Renal pelvis (tissue), 12 donors: ENCODE measurements at places on chromosomes 3 and 15. TPM values are rescaled to one million over a fixed set of nuclear protein-coding genes. Genes with fewer than 3 reads are reported as not detected.

- no peak for DNase-seq
These were observed 4.5 kb upstream of the TLNRD1 start for GRCh38 chr15:80996247-80996646.

DNA sequence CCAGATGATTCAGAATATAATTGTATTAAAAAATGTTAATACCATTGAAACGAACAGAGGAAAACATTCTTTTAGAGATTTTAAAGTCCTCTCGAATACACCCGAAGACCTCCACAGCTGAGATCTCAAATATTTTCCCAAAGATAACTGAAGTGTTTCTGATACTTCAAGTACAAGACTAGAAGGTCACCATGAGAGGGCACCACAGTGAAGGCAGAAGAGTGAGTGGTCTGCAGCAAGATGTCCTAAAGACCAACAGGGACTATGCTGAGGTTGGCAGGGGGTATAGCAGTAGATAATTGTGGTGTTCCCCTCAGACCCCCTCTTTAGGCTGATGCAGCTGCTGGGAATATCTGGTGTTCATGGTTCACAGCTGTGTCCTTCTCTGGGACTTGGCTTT, 156.5 kb downstream of the PDCD6IP start:
- no peak for DNase-seq

The CCDC50 gene
- polyA plus RNA-seq, result 59.5 TPM

- no peak for DNase-seq
These were observed 315.1 kb upstream of the TBC1D5 start for GRCh38 chr3:18057471-18058091.

DNA sequence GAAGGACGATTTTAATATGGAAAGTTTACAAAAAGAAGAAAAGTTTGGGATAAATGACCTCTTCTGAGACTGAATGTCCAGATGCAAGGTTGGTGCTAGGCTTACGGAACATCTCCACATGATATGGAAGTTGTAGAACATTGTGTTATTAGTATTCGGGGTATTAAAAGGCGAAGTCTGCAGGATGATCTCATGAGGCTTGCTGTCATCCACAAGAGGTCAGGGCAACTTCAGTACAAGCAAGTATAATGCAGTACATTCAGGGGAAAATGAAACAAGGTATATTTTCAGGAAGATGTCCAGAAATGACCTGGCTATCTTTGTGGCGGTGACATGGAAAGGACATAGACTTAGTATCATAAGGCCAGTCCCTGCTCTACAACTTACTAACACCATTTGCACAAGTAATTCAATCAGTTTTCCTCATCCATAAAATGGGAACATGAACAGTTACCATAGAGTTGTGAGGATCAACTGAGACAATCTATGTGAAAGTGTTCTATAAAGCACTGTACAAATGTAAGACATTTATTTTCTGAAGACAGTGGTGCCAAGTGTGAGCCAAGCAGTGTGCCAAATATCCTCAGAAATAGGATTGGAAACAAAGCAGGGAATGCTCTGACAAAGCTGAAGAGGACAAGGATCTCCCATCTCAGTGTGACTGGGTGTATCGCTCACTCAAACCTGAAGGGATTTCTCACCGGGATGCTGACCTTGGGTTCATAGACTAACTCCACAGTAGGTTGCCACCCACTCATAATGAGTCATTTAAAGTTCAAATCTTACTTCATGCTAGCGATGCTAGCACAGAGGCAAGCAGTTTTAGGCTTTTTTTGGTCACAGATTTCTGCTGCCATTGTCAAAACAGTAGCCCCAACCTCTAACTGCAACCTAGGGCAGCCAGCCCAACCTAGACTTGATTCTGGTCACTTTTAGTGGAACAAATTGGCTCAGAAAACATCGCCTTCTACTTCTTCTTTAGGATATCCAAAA, 118.3 kb downstream of the TIGIT start:
- no peak for DNase-seq

GRCh38 chr3:56591262-56591661, 34.3 kb downstream of the CCDC66 start:
- no peak for DNase-seq

- DNase-seq, result no peak
These were observed 42.5 kb downstream of the HERC1 start for GRCh38 chr15:63791228-63791627.

DNA sequence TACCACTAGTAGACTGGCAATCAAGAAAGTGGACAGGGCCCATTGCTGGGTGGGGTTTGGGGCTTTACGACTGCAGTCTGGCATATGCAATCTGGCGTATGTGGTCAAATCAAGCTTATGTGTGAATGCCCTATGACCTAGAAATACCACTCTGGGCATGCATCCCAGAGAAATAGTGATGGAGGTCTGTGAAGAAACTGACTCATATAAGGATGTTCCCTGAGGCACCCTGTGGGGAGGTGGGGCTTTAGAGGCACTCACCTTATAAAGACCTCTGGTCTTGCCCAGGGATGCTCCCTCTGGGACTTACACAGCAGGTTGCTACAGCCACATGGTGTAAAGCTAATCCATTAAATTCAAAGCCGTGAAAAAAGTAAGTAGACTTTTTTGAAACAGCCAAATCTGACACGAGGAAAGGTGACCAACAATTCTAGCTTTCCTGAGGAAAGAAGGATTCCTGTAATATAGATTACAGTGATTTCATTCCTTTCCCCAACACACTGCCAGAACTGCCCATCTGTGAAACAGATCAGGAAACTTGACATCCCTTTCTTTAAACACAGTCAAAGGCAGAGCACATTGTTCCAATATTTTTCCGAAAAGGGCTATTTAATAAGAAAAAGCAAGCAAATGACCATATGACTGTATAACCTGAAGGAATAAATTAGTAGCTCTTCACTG, 13.6 kb downstream of the RARRES1 start:
- DNase-seq, result no peak

The ABTB1 gene
- 21.8 TPM for polyA plus RNA-seq

The USF3 gene
- 15.8 TPM for polyA plus RNA-seq

DNA sequence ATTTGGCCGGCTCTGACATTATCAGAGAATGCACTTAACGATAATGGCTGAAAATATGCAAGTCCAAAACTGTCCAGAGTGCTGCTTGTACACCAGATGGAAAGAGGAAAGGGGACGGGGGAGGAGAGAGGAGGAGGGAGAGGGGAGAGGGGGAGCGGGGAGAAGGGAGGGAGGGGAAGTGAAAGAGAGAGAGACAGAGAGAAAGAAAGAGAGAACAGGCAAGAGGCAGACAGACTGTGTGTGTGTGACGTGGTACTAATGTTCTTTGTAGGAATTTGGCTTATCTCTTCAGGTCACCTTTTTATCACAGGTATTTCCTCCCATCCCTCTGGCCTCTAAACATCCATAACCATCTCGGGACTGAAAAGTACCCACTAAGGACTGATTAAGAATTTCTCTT, 75.1 kb upstream of the LMOD3 start:
- DNase-seq, result no peak

DNA sequence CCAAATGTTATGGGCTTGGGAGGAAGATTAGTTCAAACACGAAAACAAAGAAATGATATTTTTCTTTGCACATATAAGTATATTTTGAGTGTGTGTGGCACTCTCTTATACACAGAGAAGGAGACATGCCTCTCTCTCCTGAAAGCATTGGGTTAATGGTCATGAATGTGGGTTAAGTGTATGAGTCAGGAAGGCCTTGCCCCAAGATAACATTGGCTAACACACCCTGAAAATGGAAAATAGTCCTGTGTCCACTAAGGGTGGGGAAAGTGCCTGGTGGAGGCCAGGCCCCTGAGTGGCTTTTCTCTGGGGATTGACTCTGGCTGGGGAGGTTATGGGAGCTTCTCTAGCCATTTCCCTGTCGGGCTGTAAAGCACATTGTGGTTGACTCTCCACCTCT, 332.7 kb upstream of the ONECUT1 start:
- no peak for DNase-seq

DNA sequence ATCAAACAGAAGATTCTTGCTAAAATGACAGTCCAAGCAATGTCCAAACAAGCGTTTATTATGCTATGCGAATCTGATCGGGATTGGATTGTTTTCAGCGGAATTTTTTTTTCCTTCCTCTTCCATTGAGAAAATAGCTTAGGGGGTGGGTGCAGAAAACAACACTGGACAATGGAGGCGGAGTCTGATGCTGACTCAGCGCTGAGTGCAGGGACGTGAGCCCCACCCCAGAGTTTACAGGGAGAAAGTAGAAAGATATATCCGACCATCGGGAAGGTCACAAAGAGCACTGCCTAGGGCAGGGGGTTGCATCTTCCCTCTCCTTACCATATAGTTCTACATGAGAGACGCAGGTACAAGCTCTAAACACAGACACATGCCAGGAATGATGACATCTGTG, 117.0 kb downstream of the FOXP1 start:
- DNase-seq, result no peak
